NCI-H1694 (cell line): ENCODE measurements at places on chromosomes 3 and 15.

DNA sequence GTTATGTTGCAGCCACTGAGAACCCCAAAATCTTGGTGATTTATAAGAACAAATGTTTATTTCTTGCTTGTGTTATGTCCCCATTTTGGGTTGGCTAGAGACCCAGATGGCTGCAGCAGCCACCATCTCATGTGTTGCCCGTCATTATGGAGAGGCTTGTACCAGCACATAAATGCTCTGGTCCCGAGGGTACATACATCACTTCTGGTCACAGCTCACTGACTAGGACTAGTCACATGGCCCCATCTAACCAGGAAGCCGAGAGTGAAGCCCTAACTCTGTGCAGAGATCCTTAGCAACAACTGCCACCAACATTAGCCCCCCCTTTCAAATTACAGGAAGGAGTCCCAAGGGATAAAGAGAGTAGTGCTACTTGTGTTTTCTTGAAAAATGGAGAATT lies 25.5 kb upstream of the HACD2 start:
- DNase-seq, result no peak

DNA sequence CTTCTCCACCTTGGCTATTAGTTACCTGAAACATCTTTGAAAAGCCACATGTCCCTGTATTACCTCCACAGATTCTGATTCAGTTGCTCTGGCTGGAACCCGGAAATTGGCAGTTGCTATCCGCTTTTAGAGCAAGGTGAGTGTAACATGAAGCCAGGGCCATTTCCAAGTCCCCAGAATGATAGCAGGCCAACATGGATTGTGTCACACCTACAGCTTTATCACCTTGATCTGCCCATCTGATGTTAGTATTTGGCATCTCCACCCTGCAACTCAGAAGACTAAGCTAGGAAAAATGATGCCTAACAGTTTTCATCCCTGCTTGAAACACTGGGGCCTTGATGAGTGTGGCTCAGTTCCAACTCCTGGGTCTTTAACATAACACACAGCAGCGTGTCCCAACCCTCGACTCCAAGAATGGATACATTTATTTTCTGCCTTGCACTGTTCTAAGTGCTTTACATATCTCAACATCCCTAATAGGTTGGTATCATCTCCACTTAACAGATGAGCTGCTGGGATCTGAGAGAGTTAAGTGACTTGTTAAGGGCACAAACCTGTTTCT lies 21.3 kb upstream of the NUDT16 start:
- DNase-seq, result no peak

DNA sequence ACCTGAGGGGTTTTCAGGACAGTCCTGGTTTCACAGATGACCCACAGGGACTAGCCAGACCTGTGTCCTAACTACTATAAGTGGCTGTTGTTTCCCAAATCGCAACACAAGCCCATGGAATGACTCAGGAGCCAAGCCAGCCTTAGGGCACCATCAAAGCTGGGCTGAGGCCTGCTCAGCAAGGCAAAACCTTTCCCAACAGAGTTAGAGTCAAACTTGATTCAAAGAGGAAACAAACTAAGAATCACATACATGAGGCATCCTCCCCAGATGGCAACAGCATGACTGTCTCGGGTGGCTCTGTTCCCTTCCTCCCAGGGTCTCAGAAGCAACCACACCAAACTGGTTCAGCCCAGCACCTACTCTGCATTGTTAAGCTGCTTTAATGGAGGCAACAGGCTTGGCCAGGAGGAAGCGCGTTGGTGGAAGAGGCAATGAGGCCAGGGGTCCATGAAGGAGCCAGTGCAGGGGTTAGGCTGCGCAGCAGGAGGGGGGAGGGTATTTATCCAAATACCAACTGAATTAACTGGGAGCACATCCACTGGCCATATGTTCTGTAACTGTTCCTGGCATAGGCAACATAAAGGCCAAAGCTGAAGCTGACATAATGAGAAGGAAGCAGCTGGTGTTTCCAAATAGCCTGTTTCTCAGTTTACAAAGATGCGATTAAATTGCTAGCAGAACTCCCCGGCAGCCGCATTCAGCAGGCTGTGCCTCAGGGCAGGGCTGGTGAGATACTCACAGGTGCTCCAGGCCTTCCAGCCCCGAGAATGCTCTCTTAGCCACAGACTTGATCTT lies 102.4 kb downstream of the LRIG1 start:
- DNase-seq, result peak; percentile 66

DNA sequence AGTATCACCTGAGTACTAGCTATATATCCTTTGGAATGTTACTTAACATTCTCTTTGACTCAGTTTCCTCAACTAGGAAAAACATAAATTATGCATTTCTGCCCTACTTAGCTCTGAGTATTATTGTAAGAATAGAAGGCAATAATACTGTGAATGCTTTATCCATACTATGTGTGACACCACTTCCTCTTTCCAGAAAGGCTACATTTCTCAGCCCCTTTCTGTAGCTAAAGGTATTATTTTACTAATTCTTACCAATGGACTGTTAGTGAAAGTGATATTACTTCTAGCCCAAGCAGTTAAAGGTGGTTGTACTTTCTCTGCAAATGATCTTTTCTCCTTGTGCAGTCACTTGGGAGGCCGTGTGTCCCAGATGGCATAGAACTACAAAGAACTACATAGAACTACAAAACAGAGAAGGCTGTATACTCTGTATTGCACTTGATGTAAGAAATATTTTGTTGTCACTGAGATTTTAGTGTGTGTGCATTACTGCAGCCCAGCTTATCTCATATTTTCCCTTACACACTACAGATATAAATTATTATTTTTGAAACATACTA lies 35.1 kb downstream of the MYH15 start:
- no peak for DNase-seq

GRCh38 chr3:127172781-127173515 lies 20.0 kb upstream of the PRR23E start:
- no peak for DNase-seq

- DNase-seq, result no peak
These were observed 26.8 kb downstream of the LRTM1 start for GRCh38 chr3:54900838-54901591.

DNA sequence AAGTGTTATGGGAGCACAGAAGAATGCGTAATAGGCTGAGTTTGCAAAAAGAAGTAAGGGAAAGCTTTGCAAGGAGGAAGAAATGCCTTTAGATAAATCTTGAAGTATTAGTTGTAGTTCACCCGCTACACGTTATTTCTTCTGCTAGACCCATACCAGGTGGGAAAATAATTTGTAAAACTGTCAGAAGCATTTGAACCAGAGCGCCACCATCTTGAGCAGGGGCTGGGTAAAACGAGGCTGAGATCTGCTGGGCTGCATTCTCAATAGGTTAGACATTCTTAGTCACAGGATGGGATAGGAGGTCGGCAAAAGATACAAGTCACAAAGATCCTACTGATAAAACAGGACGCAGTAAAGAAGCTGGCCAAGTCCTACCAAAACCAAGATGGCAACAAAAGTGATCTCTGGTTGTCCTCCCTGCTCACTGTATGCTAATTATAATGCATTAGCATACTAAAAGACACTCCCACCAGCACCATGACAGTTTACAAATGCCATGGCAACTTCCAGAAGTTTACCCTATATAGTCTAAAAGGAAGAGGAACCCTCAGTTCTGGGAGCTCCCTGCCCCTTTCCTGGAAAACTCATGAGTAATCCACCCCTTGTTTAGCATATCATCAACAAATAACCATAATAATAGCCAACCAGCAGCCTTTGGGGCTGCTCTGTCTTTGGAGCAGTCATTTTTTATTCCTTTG lies 50.0 kb upstream of the ZNF280D start:
- no peak for DNase-seq

GRCh38 chr3:138127636-138128365 lies 4.4 kb downstream of the A4GNT start:
- no peak for DNase-seq

DNA sequence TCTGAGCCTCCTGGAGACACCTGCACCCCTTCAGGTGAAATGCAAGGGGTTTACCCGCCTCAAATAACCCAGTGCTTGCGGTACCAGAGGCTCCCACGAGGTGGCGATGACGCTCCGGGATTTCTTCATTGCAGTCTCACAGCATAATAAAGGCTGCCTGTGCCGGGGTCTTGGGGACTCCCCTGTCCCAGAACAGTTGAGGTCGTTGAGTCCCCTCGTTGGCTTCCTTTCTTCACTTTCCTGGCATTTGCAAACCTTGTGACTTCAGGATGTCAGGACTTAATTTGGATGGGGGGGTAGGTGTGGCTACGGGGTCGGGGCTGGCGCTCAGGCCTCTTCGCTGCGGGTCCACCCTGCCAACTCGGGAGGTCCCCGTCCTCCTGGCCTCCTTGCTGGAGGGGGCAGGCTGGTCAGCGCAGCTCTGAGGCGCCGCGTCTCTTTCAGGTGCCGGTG lies 1.3 kb downstream of the GNAT1 start:
- peak; percentile 60 for DNase-seq

DNA sequence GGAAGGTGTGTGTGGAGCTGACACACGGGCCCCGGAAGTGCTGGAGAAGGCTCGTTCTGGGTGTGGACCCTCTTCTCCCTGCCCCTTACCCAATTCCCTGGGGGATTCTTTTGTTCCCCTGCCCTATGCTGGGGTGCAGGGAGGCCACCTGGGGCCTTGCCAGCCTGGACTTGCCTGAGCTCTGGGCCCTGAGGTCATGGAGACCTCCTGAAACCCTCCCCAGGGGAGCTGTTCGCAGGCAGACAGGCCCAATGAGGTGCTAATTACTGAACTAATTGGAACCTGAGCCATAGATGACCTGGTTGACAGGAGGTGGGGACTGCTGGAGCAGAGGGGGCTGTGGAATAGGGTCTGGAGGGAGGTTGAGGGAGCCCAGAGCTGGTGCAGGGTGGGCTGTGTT lies 9.4 kb upstream of the C15orf39 start:
- no peak for DNase-seq

- DNase-seq, result no peak
These were observed 5.8 kb upstream of the TATDN2 start for GRCh38 chr3:10242182-10243065.

DNA sequence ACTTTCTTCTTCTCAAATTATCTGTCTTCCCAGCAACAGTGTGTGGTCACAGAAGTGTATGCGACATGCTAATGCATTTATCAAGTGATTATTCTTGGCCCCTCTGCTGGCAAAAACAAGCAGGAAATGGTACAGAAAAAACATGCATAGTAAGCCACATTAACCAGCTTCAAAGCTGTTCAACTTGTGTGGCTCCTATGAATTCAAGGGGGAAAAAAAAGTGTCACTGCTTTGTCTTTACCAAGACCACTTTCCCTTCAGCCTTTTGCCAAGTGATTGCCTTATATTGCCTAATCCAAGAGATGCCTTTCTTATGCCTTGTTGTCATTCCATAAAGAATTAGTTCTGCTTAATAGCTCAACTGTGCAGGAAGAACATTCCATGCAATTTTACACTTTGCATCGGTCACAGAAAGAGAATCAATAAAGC lies 39.1 kb downstream of the PRTG start:
- DNase-seq, result no peak

DNA sequence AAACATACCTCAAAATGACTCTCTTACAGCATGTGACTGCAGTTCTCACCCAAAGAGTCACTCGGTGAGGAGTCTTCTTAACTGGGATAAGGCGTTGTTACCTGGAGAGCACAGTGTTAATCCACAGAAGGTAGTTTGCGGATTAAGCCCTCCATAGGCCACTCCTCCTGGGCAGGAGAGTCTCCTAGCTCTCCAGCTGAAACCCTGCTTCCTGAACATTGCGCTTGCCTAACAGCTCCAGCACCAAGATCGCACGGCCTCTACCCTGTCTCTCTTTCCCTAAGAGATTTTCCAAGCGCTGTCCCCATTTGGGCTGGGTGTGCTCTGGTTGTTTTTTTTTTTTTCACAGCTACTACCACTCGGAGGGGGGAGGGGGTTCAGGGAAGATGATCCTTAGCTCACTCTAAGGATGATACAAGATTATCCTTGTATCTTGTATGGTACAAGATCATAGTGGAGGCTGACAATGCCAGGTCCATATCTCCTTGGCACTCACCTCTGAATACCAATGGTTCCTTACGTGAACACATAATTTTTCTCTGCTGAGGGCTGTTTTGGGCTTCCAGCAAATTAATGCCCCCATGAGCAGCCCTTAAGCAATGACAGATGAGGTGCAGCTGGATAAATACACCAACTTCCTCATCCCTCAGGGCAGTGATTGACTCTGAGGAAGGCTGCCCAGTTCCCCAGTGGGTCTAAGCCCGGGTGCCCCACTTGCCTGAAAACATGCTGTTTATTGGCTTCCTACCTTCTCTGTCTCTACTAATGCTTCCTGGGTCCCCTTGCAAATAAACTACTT lies 185.2 kb upstream of the TSC22D2 start:
- DNase-seq, result no peak

DNA sequence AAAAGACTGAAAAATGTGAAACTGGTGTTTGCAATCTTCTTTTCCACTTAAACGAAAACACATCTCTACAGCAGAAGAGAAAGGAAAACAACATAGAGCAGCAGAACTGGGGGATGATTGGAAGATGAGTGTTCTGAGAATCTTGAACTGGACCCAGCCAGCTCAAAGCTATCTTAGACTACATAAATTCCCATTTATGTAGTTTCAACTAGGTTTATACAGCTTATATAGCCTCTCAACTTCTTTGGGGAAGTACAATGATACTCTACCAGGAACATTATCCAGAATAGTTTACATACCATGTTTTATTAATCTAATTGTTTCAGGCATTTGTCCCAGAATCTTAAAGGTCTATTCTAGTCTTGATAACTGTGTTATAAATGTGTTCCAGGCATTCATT lies 658.2 kb upstream of the LMCD1 start:
- DNase-seq, result no peak

DNA sequence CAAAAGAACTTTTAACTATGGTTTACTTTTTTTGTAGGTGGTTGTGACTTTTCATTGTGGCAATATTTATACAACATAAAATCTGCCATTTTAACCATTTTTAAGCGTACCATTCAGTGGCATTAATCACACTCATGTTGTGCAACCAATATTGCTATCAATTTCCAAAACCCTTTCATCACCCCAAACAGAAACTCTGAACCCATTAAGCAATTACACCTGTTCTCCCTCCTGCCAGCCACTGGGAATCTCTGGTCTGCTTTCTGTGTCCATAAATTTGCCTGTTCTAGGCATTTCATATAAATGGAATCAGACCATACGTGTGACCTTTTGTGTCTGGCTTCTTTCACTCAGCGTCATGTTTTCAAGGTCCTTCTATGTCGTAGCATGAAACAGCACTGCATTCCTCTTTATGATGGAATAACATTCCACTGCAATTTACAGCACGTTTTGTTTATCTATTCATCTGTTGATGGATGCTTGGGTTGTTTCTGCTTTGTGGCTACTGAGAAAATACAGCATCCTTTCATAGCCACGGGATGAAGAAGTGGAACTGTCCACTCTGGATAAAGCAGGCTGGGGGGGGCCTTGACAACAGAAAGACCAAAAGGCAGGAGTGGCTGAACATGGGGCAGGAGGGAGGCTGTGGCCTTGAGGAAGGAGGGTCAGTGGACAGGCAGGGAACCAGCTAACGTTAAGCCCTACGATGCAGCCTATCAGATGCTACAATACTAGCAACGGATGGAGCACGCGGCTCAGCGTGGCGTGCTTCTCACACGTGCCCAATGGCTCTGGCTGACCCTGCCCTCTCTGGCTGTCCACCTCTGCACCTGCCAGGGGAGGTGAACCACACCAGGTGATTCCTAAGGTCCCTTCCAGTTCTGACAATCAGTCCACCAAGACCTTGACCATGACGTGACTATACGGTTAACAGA lies 110.9 kb downstream of the SEC22A start:
- no peak for DNase-seq
